Right hindlimb (tissue), 1 donor: ENCODE measurements at places on chromosomes 1 and 21.

GRCh38 chr1:231241750-231242149 lies 738 bp downstream of the GNPAT start:
- DNase-seq = peak; percentile 18

DNA sequence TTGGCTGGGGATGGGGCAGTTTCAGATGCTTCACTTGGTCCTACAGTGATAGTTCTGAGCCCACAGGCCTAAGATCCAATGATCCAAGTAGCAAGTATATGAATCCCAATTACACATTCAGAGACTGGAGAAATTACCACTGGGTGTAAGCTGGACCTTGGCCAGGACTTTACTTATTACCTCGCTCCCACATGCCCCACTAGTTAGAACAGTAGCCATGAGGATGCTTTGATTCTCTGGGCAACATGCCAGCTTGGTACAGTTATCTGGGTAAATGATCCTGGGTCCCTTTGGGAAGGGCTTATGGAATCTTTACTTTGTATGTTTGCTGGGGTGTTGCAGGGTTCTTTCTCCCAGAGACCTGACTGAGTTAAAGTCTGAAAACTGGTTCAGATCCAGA lies 5.0 kb upstream of the FCAMR start:
- DNase-seq = no peak

DNA sequence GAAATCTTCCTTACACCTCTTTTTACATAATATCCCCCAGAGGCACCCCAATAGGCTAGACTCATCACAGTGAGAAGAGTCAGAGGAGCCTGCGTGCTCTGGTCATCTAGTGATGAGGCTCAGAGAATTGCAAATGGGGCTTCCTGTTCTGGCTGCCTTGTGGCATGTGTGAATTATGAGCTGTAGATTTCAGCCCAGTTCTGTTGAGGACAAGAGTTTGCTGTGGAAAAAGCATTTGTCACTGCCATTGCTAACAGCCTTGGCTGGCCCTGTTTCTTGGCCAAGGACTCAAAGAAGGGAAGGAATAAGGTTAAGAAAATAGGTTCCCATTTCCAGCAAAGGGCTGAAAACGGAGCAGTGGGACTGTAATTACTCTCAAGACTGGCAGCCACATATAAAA lies 30.7 kb downstream of the MRAP start:
- DNase-seq = peak; percentile 72

DNA sequence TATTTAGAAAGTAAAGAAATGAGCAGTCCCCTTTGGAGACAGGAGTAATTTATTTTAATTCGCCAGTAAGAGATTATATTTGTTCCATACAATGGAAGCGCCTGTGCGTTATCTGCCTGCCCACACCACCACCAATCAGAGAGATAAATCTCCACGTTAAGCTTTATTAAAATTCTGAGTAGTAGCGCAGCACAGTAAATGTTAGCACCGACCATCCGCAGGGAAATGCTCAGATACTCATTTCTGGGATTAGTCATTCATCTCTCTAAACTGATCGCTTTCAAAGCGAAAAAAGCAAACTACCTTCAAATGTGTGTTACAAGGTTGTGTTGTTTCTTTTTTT lies 1.2 kb downstream of the ETS2 start:
- DNase-seq = no peak

DNA sequence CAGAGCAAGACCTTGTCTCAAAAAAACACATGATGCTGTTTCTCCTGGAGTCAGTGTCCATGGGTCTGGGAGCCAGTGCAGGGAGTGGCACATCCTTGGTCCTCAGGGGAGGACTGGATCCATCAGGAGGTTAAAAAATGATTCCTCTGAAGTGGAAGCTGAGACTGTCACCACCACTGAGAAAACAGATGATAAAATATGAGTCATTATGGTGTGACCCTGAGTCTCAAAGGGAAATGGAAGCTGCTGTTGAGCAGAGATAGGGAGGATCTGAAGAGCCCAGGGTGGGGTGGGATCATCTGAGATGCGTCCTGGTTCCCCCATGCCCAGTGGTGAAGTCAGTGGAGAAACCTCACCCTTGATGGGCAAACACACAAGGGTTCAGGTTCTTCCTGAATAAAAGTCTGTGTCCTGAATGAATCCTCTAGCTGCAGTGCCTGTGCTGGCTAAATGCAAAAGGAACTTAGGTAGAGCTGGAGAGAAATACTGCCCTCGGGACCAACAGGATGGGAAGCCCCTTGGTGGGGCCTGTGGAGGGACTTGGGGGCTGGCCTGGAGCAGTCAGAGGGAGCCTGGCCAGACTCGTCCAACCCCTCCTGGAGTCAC lies 61.6 kb upstream of the TENT5B start:
- no peak for DNase-seq

DNA sequence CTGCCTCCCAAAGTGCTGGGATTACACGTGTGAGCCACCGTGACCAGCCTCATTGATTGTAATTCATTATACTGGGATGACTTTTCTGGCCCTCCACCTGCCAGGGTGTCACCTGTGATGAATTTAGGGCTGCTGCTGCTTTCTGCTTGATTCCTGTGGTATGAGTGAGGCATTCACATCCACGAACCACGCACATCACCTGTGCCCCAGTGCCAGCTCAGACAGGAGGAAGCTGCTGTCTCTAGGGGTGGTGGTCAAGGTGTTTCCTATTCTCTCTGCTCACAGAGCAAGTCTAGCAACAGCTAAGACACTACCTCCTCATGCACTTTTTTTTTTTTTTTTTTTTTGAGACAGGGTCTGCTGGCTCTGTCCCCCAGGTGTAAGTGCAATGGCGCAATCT lies 12.3 kb upstream of the LDLRAD2 start:
- no peak for DNase-seq

DNA sequence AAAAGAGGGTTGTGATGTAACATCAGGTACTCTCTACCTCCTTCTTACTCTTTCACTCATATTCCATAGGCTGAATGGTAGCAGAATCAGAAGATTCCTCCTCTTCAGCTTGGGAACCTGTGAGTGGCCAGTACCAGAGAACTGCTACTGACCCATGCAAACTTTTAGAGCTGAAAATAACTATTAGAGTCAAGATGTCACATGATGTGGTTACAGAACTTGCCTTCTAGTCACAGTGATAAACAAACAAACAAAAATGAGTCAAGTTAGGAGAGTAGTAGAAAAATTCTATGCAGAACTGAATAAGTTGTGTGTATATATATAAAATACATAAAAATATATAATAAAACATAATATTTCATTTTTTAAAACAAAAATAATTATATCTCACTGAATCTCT lies 47.6 kb upstream of the RGS1 start:
- DNase-seq = no peak

DNA sequence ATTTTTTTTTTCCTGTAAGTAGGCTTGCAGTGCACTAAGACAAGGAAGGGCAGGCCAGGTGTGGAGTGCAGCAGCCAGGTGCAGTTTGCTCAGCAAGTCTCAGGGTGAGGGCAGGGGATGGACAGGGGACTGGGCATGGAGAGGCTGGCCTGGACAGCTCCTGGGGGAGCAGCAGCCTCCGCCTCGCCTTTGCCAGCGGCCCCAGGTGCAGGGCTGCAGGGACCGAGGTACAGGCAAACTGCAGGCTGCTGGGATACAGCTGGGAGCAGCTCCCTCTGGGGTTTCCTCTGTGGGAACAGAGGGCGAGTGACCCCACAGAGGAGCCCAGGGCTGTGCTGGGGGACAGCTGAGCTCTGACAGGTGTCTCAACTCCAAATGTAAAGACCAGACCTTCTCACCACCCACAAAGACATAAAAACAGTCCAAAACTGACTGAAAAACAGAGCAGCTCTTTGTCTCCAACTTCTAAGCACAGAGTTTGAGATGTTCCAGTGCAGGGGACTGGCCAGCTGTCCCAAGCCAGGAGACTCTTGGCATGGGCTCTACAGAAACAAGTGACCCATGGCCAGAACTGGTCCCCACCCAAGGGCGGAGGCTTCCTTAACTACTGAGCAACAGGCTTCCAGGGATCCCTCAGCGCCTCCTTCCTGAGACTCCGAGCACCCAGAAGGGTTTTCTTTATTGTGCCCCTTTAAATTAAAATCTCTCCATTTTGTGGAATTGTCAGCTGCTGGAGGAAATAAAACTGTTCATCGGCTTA lies 27.7 kb upstream of the AJAP1 start:
- DNase-seq = no peak

DNA sequence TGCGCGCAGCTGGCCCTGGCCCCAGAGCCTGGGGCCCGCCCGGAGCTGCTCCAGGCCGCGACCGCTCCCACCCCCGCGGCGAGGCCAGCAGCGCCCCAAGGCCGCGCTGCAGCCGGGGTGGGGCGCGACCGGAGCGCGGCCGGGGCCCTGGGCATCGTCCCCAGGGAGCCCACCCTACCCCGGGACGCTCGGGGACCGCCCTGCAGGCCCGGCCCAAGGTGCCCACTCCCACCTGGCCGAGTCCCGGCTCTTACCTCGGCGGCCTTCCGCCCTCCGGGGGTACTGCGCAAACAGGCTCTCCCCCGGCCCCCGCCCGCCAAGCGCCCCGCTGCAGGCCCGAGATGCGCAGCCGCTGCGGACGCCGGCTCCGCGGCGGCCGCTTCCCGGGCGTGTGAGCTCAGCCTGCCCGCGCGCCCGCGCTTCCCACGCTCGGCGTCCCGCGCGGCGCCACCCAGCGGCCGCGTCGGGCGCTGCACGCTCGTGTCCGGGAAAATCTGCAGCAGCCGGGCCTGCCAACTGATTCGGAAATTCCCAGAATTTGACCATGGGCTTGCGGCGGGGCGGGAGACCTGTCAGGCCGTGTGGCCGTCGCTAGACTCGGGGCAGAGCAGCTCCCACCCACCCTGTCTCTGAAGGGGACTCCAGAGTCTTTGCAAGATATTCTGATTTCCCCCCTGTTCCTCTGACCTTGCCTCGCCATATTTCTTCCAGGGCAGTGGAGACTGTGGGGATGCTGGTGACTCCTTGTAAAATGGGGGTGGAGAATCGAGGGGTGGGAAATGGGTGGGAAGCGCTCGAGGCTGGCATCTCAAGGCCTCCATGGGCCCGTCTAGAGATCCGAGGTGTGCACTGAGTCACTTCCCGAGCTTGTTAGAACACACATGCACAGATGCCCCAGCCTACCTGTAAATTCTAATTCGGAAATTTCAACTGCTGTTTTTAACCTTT lies 41.9 kb downstream of the CD34 start:
- peak; percentile 87 for DNase-seq

GRCh38 chr1:178821134-178821866 lies 49.6 kb downstream of the ANGPTL1 start:
- DNase-seq = no peak

DNA sequence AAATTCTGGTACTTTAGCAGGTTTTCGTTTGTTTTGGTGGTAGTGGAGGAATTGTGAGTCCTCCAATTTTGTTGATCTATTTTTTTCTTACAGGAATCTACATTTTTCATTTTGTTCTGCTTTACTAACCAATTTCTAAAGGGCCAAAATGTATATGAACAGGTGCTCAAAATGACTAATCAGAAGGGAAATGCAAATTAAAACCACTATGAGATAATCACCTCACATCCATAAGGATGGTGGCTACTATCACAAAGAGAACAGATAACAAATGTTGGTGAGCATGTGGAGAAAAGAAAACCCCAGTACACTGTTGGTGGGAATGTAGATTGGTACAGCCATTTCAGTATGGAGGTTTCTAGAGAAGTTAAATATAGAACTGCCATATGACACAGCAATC lies 134.2 kb downstream of the LMO4 start:
- DNase-seq = no peak

DNA sequence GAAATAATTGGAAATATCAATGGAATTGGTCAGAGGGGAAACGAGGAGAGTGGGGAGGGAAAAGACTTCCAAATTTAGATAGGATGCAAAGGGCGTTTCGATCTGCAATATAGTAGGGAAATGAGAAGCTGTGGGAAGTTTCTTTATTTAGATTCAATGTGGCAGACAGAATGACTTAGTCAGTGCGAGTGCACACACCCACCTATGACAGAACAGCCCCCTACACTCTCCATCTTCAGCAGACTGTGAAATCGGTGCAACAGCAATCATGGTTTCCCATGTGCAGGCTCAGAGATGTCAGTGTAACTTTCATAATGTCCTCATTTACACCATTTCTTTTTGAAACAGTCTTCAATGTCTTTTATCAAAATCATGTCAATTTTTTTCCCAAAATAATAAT lies 46.0 kb downstream of the DIP2A start:
- no peak for DNase-seq

GRCh38 chr1:187018291-187018690 lies 189.5 kb downstream of the PLA2G4A start:
- no peak for DNase-seq
